ENCODE measurements at places on chromosomes 16 and 17.

- DNase-seq = no peak
These were observed 7.3 kb upstream of the ZDHHC7 start for GRCh38 chr16:85018529-85019236.

GRCh38 chr16:10984509-10984908 is 40.1 kb downstream of the CLEC16A start:
- no peak for DNase-seq

GRCh38 chr17:14452856-14453255 is 152.0 kb downstream of the HS3ST3B1 start:
- DNase-seq = no peak

- no peak for DNase-seq
These were observed 1253.7 kb upstream of the CDH8 start for GRCh38 chr16:63289834-63290460.

DNA sequence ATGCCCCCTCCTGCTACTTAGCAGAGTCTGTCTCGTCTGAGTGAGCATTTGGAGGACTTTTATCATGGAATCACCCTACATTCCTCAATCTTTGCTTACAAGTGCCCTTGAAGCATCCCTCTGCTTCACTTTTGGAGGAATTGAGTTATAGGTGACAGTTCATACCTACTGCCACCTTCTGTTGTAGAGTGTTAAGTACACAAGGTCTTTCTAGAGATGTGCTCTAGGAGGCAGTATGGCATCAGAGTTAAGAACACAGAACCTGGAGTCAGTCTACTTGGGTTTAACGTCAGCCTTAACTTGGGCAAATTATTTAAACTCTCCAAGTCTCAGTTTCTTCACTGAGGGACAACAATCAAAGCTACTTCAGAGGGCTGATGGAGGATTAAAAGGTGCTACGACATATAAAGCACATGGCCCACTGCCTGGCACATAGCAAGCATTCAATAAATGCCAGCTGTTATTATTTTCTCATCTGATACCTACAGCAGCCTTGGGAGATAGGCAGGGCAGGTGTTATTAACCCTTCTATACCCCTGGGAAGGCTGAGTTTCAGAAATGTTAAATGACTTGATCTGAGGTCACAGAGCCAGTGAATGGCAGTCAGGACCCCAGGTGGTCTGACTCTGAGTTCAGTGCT is 62.2 kb downstream of the UTP18 start:
- no peak for DNase-seq

DNA sequence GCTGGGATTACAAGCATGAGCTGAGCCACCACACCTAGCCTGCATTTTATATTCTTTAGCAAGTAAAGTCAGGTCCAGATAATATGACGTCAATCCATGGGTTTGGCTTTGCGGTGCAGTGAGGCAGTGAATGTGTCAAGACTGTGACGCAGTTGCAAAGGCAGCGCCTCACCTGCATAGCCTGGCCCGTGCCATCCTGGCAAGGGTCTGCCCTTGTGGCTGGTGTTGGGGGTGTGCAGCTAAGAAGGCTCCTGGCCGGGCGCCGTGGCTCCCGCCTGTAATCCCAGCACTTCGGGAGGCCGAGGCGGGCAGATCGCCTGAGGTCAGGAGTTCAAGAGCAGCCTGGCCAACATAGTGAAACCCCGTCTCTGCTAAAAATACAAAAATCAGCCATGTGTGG is 7.0 kb downstream of the PDF start:
- no peak for DNase-seq

DNA sequence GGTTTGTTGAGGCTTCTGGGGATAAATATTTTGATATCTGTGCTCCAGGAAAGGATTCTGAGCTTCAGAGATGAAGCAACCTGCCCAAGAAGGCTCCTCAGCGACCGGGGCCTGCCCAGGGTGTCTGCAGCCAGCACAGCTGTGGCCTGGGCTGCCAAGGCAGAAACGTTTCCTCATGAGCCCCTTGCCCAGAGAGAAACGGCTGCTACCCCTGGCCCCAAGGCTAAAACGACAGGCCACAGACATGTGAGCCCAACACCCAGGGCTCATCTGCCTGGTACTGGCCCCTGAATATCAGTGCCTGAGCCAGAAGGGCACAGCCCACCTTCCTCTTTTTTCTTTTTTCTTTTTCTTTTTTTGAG is 45.4 kb upstream of the RASD1 start:
- DNase-seq = no peak

- DNase-seq = no peak
These were observed 70.1 kb downstream of the ABCC1 start for GRCh38 chr16:16019488-16019887.

GRCh38 chr16:21302454-21302853 is 24.4 kb upstream of the CRYM start:
- DNase-seq = no peak

DNA sequence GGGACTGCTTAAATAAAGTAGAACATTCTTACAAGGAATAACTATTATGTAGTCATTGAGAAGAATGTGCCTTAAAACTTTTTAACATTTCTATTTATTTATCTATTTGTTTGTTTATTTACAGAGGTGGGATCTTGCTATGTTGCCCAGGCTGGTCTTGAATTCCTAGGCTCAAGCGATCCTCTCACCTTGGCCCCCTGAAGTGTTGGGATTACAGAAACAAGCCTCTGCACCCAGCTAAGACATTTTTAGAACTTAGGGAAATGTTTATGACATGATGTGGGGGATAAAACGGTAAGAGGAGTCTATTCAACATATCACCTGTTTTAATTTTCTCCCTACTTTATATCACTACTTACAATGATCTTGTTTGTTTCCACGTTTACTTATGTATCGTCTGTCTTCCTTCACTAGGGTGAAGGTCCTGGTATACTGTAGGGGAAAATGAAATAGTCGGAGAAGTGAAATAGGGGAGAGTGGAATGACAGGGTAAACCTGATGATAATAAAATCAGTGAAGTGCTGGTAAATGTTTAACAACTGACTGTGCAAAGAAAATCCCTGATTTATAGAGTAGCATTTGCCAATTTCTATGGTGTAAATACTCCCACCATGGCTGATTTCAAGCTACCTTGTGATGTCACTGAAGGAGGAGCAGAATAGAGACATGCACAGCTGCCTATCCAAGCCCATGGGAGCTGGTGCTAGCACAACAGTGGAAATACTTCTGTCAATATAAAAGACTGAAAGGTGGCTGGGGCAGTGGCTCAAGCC is 16.0 kb upstream of the HAPSTR1 start:
- no peak for DNase-seq

GRCh38 chr16:17463335-17463734 is 7.4 kb downstream of the XYLT1 start:
- no peak for DNase-seq
